ENCODE measurements at places on chromosomes 12 and 14. TPM values are rescaled to one million over a fixed set of nuclear protein-coding genes. Genes with fewer than 3 reads are reported as not detected.

DNA sequence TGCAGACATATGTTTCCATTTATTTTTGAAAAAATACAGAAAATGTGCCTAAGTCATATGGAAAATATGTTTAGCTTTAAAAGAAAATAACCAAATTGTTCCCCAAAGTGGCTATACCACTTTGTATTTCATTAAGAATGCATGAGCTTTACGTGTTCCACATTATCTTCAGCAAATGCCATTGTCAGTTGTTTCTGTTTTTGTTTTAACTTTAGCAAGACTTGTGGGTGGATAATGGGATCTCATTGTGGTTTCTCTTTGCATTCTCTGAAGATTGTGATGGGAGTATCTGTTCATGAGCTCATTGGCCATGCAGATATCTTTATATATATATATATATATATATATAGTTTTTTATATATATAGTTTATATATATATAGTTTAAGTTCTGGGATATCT lies 181.5 kb downstream of the CCER1 start:
- no peak for DNase-seq

DNA sequence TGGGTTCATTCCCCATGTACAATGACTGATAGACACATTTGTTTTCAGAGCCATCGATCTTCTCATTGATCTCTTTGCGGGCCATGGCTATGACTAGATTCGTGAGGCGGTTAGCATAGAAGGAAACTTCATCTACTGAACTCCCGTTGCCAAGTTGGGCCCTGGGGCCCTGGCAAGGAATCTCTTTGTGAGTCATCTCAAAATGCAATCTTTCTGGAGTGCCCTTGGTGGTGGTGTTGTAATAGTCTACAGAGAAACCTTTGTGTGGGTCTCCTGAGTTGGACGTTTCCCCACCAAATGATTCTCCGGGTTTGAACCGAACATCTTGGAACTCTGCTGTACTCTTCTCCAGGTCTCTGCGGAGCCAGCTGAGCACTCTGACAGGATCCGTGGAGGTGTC lies 20.4 kb downstream of the AKAP3 start:
- DNase-seq: no peak

DNA sequence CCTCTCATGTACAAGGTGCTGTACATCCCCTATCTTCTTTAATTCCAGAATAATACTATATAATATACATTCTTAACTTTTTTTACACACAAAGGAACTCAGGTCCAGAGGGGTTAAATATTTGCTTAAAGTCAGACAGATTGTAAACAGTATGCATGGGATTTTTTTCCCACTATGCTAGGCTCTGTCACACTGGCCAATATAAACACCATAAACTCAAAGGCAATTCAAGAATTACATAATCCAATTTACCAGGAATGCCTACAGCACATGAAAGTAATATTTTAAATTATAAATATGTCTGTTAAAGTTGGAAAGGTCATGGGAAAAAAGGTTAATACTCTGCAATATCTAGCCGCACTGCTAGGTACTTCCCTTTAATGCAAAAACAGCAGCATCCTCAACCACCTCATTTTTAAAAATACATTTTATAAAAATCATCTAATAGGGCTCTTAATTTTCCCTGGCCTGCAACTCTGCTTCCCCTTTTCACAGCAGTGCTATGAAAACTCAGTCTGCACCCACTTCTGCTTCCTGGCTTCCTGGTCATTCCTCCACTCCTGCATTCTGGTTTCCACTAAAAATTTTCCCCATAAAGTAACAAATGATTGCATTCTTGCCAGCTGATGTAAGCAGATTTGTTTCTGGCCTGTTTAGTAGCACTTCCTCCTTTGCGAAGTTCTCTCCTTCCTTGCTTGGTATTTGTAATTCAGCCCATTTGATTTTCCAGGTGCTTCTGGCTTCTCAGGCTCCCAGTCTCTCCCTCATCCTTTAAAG lies 128.1 kb downstream of the ITPR2 start:
- no peak for DNase-seq

GRCh38 chr14:103728721-103729120 lies 13.1 kb downstream of the ZFYVE21 start:
- no peak for DNase-seq

- no peak for DNase-seq
Measured at GRCh38 chr14:63662776-63663175, 21.1 kb upstream of the WDR89 start.

- DNase-seq: no peak
Measured at GRCh38 chr14:101477648-101478047, 83.6 kb upstream of the DIO3 start.

- DNase-seq: no peak
Measured at GRCh38 chr12:92470608-92471021, 232.2 kb upstream of the PLEKHG7 start.

GRCh38 chr14:93997082-93997481 lies at the start of gene CCDC197:
CCDC197 (plus strand) TSS chr14:93997301; CDS start chr14:93998132, 831 bp downstream.
- DNase-seq: peak; percentile 19

The FAR2 gene
- total RNA-seq: 24.0 TPM

The PLCZ1 gene
- not detected for total RNA-seq

The EXOC3L4 gene
- total RNA-seq: 13.5 TPM

The SERPINA10 gene
- total RNA-seq: not detected

Measured in Calu3 (cell line).